ENCODE measurements at places on chromosomes 16 and 17.
A peak's percentile ranks its signal among the peaks of the same experiment; 100 is the strongest.

DNA sequence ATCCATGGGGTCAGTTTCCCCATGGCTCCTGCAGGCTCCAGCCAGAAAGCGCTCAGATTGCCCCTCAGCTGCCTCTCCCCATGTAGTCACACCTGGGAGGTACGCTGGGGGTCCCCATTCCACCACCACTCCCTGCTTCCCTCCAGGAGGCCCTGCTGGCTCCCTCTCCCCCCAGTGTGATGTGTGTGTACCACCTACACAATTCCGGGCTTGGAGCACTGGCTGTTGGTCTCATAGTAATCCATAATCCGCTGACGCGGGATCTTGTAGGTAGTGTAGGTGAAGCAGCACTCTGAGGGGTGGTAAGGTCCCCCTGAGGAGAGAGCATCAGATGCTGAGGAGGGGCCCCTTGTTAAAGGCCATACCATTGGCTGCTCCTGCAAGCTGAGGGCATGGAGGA lies 2.4 kb downstream of the CCL14 start:
- no peak for DNase-seq

GRCh38 chr17:4086041-4086483 lies 56.8 kb downstream of the ZZEF1 start:
- DNase-seq, result no peak

GRCh38 chr16:13507530-13507929 lies 412.4 kb upstream of the ERCC4 start:
- no peak for DNase-seq

GRCh38 chr17:37247825-37248224 lies 128.0 kb upstream of the C17orf78 start:
- DNase-seq, result no peak

- DNase-seq, result no peak
These were observed 330.0 kb upstream of the PMFBP1 start for GRCh38 chr16:72501739-72502593.

GRCh38 chr17:35243561-35244340 lies 879 bp downstream of the SLFN5 start:
- no peak for DNase-seq

- no peak for DNase-seq
These were observed 131.0 kb upstream of the NUDT7 start for GRCh38 chr16:77591347-77591746.

DNA sequence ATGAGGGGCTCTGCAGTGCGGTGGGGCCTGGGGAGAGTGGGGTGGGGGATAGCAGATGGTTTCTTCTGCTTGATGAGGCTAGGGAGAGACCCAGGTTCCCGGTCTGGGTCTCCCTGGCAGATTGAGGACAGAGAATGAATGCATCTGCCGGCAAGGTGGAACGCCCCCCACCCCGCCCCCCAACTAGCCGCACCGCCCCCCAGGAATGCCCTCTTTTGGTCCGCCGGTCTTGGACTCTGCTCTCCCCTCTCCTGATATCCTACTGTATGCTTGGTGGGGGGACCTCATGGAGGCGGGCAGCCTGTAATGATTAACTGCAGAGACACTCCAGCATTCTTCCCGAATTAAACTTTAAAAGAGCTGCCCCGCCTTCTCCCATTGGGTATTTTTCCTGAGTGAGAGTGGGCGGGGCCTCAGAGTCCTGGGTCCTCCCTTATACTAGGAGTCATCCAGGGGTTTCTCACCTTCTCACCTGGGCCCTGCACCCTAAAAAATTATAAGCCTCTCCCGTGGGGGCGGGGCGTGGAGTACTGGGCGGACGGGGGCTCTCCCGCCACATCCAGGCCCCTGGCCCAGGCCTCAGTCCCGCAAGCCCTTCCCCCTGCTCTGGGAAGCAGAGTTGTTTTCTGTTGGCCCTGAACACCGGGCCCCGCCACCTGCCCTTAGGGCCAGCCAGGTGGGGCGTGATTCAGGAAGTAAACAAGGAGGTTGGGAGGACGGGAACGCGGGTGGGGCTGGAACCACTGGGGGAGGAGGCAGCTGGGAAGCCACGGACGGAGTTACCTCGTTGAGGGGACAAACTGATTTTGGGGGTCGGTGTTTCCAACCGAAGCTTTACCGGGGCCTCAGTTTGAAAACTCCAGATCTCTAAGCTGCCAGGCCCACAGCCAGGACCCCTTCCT lies 1.5 kb downstream of the GRB7 start:
- no peak for DNase-seq

DNA sequence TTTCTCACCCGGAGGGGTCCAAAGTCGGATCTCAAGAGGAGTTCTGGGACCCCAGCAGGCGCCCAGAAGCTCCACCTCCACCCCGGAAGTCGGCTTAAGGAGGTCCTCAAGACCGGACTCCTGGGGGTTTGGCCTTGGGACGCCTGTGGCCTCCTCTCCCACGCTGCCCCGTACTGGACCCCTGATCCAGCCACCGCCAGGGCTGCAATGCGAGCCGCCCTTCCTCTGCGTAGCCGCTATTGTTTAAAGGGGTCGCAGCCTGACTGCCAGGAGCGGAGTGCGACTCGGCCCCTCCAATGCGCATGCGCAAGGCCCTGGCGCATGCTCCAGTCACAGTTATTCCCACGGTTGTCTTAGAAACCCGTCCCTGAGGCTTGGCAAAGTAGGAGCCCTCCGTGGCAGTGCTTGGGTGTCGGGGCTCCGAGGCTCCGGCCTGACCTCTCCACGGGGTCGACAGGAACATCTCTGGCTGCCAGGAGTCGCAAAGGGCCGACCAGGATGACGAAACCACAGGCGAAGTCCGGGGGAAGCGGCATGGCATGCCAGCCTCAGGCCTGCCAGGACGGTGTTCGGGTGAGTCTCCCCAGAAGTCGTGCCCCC lies 719.0 kb downstream of the KCNJ18 start:
- DNase-seq, result no peak

DNA sequence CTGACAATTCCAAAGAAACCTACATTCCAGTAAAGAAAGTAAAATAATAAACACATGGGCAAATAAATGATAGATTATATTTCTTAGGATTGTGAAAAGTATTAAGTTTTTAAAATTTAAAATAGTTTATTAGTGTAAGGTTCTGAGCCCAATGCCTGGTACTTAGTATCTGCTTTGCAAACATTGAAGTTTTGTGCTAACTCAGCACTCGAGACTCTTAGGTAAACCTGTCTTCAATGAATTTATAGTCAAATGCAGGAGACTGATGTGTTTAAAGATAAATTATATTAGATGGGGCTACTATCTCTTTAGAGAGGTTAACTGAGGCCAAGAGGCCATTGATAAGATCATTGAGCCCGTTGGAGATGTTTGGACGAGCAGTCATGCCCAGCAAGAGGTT lies 138.3 kb upstream of the SALL1 start:
- DNase-seq, result no peak

DNA sequence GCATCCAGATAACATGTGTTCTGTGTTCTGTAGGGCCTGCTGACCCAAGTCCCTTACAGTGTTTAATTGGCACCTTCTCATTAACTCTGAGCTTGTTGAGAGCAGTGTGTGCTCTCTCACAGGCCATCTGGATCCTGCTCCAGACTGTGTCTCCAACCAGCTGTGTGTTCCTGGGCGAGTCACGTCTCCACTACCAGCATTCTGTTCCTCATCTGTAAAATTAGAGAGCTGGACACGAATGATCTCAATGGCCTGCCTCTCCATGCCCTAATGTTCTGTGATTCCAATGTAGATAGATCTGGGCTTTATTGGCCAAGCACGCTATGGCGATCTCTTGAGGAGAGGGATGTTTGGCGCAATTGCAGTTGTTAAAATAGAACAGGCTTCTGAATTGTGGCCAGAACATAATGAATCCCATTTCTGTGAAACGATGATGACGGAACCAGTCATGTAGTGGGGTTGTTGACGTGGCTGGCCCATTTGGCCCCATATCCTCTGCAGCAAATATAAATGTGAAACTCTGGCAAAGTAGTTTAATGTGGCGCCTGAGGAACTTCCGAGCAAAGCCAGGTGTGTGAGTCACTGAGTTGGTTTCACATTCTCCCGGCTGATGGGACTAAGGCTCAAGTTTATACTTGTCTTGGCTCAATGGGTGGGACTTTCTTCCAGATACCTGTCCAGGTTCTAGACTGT lies 22.2 kb downstream of the TBX4 start:
- DNase-seq, result no peak

DNA sequence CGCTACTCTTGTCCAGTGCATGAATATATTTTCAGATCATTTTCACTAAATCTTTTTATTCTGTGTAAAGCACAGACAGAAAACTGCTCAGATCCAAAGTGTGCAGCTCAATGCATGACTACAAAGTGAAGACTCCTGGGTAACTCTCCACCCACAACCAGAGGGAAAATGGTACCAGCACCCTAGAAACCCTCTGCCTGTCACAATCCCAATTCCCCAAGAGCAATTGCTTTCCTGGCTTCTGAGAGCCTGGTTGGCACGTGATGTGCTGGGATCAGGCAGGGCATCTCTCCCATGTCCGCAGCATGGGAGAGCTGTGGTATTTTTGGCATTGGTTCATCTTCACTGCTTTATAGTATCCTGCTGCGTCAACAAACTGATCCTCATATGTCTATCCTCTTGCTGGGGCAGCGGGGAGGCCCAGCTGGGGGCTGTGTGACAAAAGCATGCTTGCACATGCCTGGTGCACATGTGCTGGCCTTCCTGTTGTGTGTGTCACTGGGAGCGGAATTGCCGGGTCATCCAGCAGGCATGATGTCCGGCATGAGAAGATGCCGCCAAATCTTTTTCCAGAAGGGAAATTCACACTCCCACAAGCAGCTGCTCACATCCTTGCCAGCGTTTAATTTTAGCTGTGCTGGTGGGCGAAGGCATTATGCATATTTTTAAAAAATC lies 278.9 kb upstream of the FOXF1 start:
- no peak for DNase-seq

GRCh38 chr16:83268169-83268568 lies 539.6 kb upstream of the HSBP1 start:
- DNase-seq, result no peak

DNA sequence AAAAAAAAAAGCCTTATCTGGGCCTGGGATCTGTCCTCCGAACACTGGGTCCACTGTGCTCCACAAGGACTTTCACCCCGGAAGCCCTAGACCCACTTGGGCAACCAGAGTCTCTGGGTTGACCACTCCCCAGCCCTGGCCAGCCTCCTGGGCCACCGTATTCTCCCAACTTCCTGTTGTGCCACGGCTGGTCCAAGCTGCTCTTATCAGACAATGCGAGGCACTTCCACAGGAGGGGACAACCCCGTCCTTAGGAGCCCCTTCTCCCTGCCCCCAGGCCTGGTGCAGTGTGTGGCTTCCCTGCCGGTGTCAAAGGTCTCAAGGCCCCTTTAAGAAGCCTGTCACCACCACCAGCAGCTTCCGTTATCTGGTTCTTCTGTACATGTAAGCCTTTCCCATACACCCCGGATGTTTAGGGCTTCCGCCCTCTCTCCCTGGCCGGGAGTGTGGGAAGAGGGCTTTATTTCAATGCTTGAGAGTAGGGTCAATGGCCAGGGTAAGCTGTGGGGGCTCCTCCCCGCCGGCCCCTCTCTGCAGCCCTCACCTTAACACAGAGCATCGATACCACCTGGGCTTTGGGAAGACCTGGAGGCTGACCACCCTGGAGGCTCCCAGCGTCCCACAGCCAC lies 313.0 kb downstream of the SEC14L1 start:
- no peak for DNase-seq

DNA sequence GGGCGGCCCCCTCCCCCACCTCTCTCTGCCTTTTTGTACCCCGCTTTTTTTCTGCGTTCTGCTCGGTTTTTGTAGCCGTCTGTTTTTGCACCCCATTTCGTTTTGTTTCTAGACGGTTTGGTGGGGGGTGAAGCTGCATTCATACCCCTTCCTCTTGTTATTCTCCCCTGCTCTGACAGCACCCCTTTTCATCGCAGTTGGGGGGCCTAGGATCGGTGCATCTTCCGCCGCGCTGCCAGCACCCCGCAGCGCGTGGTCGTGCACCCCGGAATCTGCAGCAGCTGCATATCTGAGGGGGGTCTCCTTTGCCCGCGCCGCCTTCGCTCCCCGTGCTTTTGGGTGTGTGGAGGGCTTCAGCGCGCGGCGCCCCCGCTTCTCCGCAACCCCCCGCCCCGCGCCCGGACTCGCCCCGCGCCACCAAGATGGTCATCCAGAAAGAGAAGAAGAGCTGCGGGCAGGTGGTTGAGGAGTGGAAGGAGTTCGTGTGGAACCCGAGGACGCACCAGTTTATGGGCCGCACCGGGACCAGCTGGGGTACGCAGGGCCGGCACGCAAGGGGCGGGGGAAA lies 455 bp downstream of the ATP1B2 start:
- DNase-seq, result no peak

GRCh38 chr17:62965686-62966425 lies at the start of gene TANC2:
Gene TANC2, plus strand, starts transcription at chr17:62966235. Its CDS starts 43,325 bp downstream, at chr17:63009560.
- DNase-seq, result peak; percentile 66

- DNase-seq, result no peak
These were observed 25.0 kb downstream of the ZNF423 start for GRCh38 chr16:49830873-49831272.

- DNase-seq, result no peak
These were observed 46.6 kb downstream of the PHKB start for GRCh38 chr16:47507701-47508100.

- DNase-seq, result no peak
These were observed 68.7 kb downstream of the RAI1 start for GRCh38 chr17:17749921-17750320.

- DNase-seq, result peak; percentile 46
These were observed 2.2 kb downstream of the ZNF276 start for GRCh38 chr16:89723279-89724250.

GRCh38 chr16:56320056-56320455 lies 105.3 kb downstream of the AMFR start:
- no peak for DNase-seq

- no peak for DNase-seq
These were observed 39.2 kb upstream of the SLC12A3 start for GRCh38 chr16:56825826-56826225.

DNA sequence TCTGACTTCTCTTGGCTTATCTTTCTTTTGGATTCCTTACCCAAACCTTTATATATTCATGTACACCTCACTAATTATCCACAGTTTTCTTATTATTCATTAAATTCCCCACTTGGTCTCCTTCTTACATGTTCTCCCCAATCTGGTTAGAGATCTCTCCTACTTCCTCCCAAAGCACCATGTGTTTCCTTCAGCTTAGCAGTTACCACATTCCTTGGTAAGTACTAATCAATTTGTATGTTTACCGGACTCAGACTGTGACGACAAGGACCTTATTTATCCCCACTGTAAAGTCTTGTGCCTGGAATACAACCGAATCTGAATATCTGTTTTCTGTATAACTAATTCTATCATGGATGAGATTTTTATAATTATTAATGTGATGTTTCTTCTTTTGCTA lies 389.5 kb downstream of the KCNJ2 start:
- DNase-seq, result no peak

- DNase-seq, result peak; percentile 31
These were observed 5.8 kb downstream of the DHX38 start for GRCh38 chr16:72099377-72099818.
